Daoy (cell line): ENCODE measurements at places on chromosomes 4 and X. TPM values are rescaled to one million over a fixed set of nuclear protein-coding genes. Genes with fewer than 3 reads are reported as not detected.

DNA sequence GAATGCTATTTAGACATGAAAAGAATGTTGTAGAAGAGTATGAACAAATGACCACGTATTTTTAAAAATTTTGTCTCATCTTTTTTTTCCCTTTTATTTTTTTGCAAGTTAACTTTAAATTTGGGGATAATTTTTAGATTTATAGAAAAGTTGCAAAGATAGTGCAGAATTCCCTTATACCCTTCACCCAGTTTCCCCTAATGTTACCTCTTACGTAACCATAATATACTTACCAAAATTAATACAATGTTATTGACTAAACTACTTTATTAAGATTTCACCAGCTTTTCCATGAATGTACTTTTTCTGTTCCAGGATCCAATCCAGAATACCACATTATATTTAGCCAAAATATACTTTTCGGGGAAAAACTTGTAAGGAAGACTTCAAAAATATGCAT, 12.3 kb downstream of the CHRNA9 start:
- no peak for DNase-seq

DNA sequence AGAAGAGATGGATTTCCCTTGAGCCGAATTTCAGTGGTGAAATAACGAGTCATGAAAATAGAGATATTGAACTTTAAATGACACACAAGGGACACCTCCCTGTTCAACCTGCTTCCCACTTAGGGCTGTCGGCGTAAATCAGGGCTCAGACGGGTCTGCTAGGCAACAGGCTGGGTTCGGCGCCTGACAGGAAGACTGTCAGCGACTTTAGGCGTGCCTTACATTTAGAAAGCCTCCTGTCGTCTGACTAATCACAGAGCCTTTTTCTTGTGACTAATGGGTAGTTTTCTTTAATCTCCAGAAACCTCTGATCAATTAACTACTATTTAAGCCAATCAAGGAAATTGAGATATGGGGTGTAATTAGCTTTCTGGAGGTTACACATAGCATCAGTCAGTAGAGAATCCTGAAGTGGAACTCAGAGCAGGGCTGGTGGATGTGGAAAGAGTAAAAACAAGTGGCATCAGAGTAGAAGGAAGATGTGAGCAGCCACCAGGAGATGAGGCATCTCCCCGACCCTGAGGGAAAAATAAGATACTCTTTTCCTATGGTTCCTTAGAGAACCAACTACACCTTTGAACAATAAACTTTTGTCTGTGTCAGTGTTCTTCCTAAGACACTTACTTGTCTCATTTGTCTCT, 86.2 kb upstream of the HS3ST1 start:
- DNase-seq = no peak

- DNase-seq = no peak
These were observed 11.8 kb downstream of the COMMD8 start for GRCh38 chr4:47451657-47452056.

GRCh38 chr4:26992657-26993361, 132.2 kb downstream of the STIM2 start:
- peak; percentile 20 for DNase-seq

GRCh38 chrX:98380106-98380505, 1496.4 kb downstream of the RPA4 start:
- no peak for DNase-seq

- no peak for DNase-seq
These were observed 5.2 kb downstream of the EGFL6 start for GRCh38 chrX:13574600-13574999.

- no peak for DNase-seq
These were observed 155.5 kb downstream of the SLC7A11 start for GRCh38 chr4:138086611-138087041.

DNA sequence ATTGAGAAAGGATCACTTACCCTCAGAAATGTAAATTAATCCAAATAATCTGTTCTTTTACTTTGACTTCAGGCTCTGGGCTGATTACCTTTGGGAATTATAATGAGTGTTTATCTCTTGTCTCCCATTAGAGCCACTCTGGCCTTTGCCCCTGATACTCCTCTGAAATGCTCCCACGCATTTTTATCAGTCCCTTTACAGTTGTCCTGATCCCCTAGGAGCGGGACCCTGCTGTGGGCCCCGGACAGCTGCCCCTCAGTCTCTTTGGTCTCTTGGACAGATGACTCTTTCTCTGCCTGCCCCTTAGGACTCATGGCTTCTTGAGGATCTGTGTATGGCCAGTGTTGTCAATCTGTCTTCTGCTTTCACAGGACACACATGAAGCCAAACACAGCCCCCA, 1.0 kb upstream of the TRIM75 start:
- no peak for DNase-seq

DNA sequence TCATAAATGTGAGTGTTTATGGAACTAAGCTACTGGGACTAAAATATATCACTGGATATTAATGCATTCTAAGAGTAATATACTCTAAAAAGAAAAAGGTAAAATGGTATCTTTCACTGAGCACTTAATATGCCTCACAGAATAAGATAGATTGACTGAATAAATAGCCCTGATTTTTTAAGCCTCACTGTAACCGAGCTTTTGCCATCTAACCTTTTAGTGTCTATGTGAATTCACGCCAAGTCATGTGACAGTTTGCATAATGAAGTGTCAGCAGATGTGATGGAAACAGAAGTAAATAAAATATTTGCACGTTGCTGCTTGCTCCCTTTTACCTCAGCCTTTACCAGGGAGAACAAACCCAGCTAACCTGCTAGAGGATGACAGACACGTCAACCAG, 119.7 kb upstream of the NWD2 start:
- DNase-seq = no peak

DNA sequence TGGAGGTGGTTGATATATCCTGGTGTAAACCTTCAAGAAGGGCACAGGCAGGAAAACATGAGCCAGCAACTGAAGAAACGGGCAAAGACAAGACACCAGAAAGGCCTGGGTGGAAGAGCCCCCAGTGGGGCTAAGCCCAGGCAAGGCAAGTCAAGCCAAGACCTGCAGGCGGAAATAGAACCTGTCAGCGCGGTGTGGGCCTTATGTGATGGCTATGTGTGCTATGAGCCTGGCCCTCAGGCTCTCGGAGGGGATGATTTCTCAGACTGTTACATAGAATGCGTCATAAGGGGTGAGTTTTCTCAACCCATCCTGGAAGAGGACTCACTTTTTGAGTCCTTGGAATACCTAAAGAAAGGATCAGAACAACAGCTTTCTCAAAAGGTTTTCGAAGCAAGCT, 7.2 kb downstream of the ZFP42 start:
- DNase-seq = no peak

Gene CT45A9
- total RNA-seq = not detected in 2 replicates

Gene SPON2
- 0.29 TPM in 1 of 2 replicates, not detected in the other for total RNA-seq

Gene SMARCA1
- 25.1 and 26.6 TPM in 2 replicates for total RNA-seq

Gene SLC4A4
- 1.2 and 2.6 TPM in 2 replicates for total RNA-seq

Gene MSX1
- total RNA-seq = 18.7 and 28.5 TPM in 2 replicates

Gene XG
- not detected in 2 replicates for total RNA-seq
